Liver (tissue), 10 donors: ENCODE measurements at places on chromosomes 16 and 17. TPM values are rescaled to one million over a fixed set of nuclear protein-coding genes. Genes with fewer than 3 reads are reported as not detected.

The PRSS36 gene
- polyA plus RNA-seq = 0.74 TPM

The KCNJ18 gene
- polyA plus RNA-seq = not detected

The CLEC18A gene
- 0.42 TPM for polyA plus RNA-seq

The AOC3 gene
- 18.2 TPM for polyA plus RNA-seq

DNA sequence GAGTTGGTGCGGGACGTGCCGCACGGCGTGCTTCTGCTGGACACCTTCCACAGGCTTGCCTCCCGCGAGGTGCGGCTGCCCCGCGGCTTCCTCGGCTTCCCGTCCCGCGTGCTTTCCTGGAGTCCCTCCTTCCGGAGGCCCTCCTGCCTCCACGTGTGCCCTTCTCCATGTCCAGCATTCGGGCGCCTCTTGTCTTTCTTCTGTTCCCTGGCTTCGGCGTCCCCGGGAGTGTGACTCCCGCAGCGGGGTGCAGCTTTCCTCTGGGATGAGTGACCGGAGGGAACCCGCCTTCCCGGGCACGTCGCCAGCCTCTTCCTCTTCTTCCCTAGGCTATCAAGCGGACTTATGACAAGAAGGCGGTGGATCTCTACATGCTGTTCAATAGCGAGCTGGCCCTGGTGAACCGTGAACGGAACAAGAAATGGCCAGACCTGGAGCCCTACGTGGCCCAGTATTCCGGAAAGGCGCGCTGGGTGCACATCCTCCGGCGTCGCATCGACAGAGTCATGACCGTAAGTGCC, 23.0 kb downstream of the DNAH2 start:
- no peaks in the 10 kb centered on the region for H3K36me3 ChIP-seq
- DNase-seq = no peak
- H3K4me1 ChIP-seq = no peaks in the 10 kb centered on the region
- no peaks in the 10 kb centered on the region for H3K27me3 ChIP-seq
- H3K4me3 ChIP-seq = no peak overlapping the region
- no peak overlapping the region for H3K27ac ChIP-seq

- peak overlapping the region; percentile 85 for H3K27ac ChIP-seq
- no peaks in the 10 kb centered on the region for H3K27me3 ChIP-seq
- no peak overlapping the region for H3K4me3 ChIP-seq
- DNase-seq = no peak
- H3K36me3 ChIP-seq = no peaks in the 10 kb centered on the region
Measured at GRCh38 chr17:68778726-68779125, 176.5 kb downstream of the ABCA8 start.

- no peaks in the 10 kb centered on the region for H3K4me1 ChIP-seq
- H3K27ac ChIP-seq = no peak overlapping the region
- no peaks in the 10 kb centered on the region for H3K36me3 ChIP-seq
- no peak overlapping the region for H3K4me3 ChIP-seq
- peaks cover 6% of the 10 kb centered on the region for H3K27me3 ChIP-seq
Measured at GRCh38 chr17:79047923-79048825, 24.2 kb downstream of the C1QTNF1 start.

DNA sequence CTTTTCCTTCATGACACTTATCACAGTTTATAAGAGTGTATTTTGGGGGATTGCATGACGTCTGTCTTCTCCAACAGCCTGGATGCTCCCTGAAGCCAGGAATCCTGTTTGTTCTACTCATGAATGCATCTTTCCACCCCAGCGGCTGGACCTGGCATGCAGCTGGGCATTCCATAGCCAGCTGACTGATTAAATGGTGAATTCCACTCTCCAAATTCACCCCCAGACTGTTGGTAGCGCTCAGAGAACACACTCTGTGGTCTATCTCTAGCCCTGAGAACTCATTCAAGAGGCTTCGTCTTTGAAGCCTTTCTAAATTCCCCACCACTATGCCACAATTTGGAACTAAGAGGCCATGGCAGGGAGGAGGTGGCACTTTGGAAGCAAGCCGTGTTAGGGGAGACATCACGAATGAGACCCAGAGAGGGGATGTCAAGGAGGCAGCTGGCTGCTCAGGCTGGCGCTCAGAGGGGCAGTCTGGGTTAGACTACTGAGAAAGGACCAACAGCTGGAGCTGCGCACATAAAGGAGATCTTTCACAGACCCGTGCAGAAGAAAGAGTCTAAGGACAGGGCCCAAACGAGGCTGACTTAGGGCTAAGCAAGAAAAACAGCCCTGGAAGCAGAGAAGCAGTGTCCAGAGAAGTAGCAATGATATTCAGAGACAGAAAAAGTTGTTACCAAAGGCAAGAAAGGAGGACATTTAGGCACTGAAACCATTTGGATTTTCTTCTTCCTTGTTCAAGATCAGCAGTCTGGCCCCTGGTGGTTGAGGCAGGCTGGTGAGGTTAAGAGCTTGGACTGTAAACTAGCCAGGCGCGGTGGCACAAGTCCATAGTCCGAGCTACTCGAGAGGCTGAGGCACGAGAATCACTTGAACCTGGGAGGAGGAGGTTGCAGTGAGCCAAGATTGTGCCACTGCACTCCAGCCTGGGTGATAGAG, 42.4 kb upstream of the ZNF629 start:
- H3K4me1 ChIP-seq = no peaks in the 10 kb centered on the region
- DNase-seq = no peak
- H3K4me3 ChIP-seq = no peak overlapping the region

DNA sequence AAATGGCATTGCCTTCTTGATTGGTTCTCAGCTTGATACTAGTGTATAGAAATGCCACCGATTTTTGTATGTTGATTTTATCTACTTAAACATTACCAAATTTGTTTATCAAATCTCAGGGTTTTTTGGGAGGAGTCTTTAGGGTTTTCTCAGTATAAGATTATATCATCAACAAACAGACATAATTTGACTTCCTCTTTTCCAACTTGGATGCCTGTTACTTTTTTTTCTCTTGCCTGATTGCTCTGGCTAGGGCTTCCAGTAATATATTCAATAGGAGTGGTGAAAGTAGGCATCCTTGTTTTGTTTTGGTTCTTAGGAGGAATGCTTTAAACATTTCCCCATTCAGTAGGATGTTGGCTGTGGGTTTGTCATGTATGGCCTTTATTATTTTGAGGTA, 29.1 kb downstream of the EFCAB13 start:
- no peak overlapping the region for H3K4me3 ChIP-seq
- no peak overlapping the region for H3K27ac ChIP-seq
- no peaks in the 10 kb centered on the region for H3K4me1 ChIP-seq
- H3K27me3 ChIP-seq = no peaks in the 10 kb centered on the region

GRCh38 chr16:81310045-81310644, 4.6 kb upstream of the GAN start:
- DNase-seq = no peak
- no peaks in the 10 kb centered on the region for H3K27me3 ChIP-seq
- no peaks in the 10 kb centered on the region for H3K36me3 ChIP-seq
- peaks cover 12% of the 10 kb centered on the region for H3K4me1 ChIP-seq
- H3K27ac ChIP-seq = no peak overlapping the region

DNA sequence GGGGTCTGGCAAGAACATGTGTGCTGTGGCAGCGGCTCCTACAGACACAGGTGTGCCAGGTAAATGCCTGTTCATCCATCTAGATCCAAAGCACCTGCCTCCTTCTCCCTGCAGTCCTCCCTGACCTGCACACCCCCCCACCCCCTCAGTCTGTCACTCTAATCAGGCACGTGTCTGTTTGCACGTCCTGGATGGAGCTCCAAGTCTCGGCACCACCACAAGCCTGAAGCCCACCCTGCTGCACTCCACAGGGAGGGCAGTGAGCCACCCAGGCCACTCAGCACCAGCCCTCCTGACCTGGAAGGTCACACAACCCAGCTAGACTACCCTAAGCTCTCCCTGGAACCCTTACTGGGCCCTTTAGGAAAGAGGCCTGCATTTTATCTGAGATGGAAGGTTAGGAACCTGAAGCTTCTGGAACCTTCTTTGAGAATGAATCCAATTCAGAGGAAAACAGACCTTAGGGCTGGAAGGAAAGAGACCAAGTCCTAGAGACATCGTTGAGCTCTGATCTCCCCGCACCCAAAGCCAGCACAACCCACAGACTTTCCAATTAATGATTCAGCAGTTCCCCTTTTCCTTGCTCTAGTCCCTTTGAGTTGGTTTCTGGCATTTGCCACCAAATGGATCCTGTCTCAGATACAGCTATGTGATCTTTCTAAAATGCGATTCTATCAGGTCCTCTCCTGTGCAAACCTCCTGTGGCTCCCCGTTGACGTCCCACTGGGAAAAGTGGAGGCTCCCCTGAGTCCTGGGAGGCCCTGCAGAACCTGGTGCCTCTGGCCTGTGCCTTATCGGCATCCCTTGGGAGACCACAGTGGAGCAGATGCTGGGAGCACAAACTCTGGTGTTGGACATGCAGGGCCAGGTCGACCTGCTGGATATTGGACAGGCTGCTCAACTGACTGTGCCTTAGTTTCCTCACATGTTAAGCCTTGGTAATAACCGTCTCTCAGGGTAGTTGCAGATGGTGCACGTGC, 67.9 kb downstream of the PRMT7 start:
- no peak overlapping the region for H3K27ac ChIP-seq
- H3K36me3 ChIP-seq = no peaks in the 10 kb centered on the region
- H3K4me1 ChIP-seq = no peaks in the 10 kb centered on the region

DNA sequence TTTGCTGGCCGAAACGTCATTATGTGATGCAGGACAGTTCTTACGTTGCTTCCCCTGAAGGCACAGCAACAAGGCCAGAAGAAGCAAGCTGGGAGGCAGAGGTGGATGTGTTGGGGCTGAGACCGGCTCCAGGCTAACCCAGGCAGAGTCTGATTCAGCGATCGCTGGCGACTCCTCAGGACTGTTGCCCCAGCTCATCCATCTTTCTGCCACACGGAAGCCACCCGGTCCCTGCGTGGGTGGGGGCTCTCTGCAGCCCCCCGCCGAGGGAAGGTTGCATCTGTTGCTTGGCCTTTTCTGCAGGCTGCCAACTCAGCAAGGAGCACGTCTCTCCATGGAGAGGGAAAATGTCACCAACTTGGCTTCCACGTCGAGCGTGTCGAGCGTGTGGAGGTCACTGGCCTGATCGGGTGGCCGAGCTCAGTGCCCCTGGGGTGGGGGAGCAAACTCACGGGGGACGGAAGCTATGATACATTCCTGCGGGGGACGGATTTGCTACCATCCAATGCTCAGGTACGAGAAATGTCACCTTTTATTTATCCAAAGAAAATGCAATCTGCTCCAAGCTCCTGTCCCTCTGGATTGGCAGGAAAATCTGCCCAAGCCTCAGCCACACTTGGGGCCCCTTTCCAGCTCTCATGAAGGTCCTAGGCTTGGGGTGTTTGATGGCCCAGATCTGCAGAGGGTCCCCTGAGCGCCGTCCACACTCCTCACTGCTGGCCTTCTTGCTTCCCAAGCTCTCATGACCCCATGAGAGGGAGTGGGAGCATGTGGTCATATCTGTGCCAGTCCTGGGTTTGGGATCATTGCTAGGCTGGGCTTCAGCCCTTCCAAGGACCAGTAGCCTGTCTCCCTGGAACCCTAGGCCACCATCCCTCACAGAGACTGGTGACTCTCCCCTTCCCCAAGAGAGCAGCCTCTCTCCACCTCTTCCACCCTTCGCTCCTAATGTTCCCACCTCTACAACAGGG, 69.4 kb downstream of the RPH3AL start:
- DNase-seq = no peak
- H3K4me1 ChIP-seq = no peaks in the 10 kb centered on the region
- no peaks in the 10 kb centered on the region for H3K27me3 ChIP-seq
- H3K27ac ChIP-seq = no peak overlapping the region
- H3K36me3 ChIP-seq = peaks cover 5% of the 10 kb centered on the region

DNA sequence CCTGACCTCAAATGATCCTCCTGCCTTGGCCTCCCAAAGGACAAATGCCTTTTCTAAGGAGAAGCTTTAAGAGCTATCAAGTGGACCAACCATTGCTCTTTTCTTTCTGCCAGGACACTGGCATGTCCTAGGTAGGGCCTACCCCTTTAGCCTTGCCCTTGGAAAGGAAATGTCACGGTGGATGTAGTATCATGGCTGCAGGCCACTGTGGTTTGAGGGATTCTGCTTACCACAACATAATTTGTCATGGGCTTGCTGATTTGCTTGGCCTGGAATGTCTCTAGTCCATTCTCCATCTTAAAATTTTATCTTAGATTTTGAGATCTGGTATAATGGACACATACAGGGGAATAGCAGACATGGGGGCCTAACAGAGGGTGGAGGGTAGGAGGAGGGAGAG, 6.0 kb downstream of the KRT20 start:
- H3K4me1 ChIP-seq = no peaks in the 10 kb centered on the region
- no peak overlapping the region for H3K4me3 ChIP-seq
- DNase-seq = no peak

- no peak overlapping the region for H3K27ac ChIP-seq
- no peaks in the 10 kb centered on the region for H3K27me3 ChIP-seq
- no peaks in the 10 kb centered on the region for H3K36me3 ChIP-seq
- no peak for DNase-seq
- peaks cover 3% of the 10 kb centered on the region for H3K4me1 ChIP-seq
- no peak overlapping the region for H3K4me3 ChIP-seq
Measured at GRCh38 chr17:28124962-28125361, 82.5 kb downstream of the NLK start.

GRCh38 chr17:72719578-72720493, 372.7 kb downstream of the SLC39A11 start:
- no peak overlapping the region for H3K4me3 ChIP-seq
- no peak overlapping the region for H3K27ac ChIP-seq
- H3K36me3 ChIP-seq = no peaks in the 10 kb centered on the region
- no peaks in the 10 kb centered on the region for H3K4me1 ChIP-seq
- no peak for DNase-seq

DNA sequence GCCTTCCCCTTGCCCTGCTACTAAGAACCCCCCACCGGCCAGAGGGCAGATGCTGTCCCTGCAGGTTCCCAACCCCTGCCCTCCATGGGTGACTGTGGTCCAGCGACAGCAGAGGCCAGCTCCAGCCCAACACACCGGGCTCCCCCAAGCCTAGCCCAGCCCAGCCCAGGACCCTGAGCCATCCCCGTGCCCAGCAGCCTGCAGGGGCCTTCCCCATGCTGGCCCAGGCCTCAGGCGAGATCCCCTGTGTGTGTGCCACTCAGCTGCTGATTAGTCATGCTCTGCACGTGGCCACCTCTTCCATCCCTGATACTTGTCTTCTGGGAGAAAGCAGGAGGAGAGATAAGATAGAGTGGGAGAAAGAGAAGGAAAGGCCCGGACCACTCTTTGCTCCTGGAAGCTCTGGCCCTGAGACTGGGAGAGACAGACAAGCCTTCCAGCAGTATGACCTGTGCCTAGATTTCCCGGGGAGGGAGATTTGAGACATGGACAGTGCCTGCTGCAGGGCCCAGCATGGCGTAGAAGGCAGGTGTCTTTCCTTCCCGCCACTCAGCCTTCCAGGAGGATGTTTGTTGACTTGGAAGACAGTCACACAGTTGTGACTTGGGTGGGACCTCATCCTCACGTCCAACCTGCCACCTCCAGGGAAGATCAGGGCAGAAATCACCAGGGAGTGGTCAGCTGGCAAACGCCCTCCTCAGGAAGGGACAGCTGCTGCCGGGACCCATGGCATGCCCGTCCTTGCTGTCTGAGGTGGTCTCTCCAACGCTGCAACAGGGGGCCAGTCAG, 41.3 kb upstream of the RASD1 start:
- DNase-seq = no peak
- H3K4me3 ChIP-seq = no peak overlapping the region
- H3K4me1 ChIP-seq = peaks cover 27% of the 10 kb centered on the region
- H3K27me3 ChIP-seq = no peaks in the 10 kb centered on the region

- no peak overlapping the region for H3K4me3 ChIP-seq
- no peak overlapping the region for H3K27ac ChIP-seq
- no peaks in the 10 kb centered on the region for H3K36me3 ChIP-seq
- no peak for DNase-seq
- H3K4me1 ChIP-seq = peaks cover 19% of the 10 kb centered on the region
Measured at GRCh38 chr17:77151186-77151585, 10.4 kb downstream of the SEC14L1 start.

- no peak for DNase-seq
- H3K4me1 ChIP-seq = peaks cover 8% of the 10 kb centered on the region
- no peaks in the 10 kb centered on the region for H3K27me3 ChIP-seq
- H3K4me3 ChIP-seq = no peak overlapping the region
Measured at GRCh38 chr17:21282231-21282630, 2.3 kb upstream of the MAP2K3 start.
